Hair follicle dermal papilla cell (primary cell): ENCODE measurements at places on chromosomes 12 and 14. TPM values are rescaled to one million over a fixed set of nuclear protein-coding genes. Genes with fewer than 3 reads are reported as not detected.

NEUROD4 gene
- total RNA-seq: not detected in 2 replicates

C1S gene
- 222 and 306 TPM in 2 replicates for total RNA-seq

TPI1 gene
- total RNA-seq: 504 and 543 TPM in 2 replicates

CFL2 gene
- 170 and 185 TPM in 2 replicates for total RNA-seq

SLC8A3 gene
- not detected in 2 replicates for total RNA-seq
